ENCODE measurements at places on chromosomes 5 and 9.

DNA sequence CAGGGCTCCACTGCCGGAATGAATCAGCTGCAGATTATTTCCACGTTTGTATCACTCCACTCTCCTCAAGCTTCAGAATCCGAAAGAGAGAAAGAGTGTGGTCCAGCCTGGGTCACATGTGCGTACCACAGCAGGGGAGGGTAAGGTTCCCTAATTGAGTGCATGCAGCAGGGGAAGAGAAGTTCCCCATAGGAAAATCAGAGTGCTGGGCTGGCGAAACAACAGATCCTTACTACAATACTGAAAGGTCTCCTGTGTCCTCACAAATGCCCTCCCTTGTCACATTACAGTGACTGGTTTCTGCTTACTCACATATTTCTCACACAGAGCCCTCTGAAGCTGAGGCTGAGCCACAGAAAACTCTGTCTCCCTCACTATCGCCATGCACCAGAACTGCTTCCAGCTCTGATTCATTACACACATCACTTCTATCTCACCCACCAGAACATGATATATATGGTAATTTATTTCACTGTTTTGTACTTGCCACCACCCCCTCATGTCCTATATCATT, 532.2 kb upstream of the TUSC1 start:
- DNase-seq = no peak

DNA sequence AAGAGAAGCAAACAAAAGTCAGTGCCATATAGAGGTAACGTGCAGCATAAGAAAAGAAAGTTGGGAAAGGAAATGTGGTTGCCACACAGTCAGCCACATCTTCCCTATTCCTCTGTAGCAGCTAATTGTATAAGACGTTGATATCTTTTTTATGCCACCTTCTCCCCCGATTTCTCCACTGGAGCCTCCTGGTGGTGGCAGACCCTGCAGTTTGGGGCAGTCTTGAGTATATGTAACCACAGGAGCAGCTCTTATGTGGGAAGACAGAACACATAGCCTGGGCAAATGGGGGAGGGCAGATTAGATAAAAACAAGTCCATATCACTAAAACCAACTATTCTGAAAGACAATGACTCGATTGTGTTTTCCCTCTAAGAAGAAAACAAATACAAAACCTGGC, 99.7 kb downstream of the PLCXD3 start:
- no peak for DNase-seq

DNA sequence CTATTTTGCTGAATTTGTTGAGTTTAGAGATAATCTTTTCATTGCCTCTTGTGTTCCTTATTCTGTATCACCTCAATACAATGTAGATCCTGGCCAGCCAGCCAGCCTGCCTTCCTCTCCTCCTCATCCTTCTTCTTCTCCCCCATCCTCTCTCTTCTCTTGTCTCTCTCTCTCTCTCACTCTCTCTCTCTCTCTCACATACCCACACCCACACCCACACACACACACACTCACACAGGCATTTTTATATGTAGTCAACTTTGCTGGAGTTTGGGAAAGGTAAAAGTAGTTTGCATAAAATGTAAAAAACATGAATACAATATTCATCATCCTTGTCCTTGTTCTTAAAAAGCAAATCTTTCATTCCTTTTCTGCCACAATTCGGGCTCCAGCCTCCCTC, 60.5 kb downstream of the ZFAND5 start:
- DNase-seq = no peak

DNA sequence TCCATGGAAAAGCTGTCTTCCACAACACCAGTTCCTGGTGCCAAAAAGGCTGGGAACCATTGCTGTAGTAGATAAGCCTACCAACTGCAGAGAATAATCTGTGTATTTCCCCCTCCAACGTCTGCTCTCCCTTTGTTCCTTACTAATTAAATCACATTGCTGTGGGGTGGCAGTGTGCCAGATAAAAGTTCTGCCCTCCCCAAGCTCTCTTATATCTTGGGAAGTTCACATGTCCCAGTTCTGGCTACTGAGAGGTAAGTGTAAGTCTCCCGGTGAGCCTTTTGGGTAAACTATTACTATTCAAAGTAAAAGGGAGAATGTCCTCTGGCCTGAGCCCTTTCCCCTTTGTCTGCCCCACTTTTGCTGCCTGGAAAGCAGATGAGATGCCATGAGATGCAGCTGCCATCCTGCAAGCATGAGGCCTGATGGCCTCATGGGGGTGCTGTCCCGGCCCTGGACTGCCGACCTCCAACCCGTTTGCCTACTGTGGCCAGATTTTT, 14.7 kb downstream of the ENC1 start:
- DNase-seq = no peak

DNA sequence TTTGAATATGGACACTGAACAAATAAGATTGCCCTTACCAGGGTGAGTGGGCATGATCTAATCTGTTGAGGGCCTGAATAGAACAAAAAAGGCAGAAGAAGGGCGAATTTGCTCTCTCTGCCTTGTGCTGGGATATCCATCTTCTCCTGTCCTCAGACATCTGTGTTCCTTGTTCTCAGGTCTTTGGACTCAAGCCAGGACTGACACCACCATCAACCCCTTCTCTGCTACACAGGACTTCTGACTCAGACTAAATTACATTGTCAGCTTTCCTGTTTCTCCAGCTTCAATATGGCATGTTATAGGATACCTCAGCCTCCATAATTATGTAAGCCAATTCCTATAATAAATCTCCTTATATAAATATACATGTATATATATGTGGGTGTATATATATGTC, 40.8 kb upstream of the SLCO6A1 start:
- no peak for DNase-seq

DNA sequence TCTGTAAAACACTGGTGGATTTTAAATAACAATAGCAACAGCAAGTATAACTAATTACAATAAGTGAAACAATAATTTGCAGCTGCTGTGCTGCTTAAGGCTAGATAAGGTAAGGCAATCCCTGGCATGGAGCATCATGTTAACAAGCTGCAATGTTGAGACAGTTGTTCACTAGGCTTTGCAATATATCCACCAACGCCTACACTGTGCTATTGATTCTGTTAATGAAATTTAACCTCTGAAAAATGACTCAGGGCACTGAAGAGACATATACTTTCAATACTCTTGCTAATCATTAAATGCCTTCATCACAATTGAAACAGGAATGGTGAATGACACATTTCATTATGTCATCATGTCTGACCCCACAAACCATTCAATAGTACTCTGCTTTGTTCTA, 255.0 kb downstream of the EFNA5 start:
- no peak for DNase-seq

DNA sequence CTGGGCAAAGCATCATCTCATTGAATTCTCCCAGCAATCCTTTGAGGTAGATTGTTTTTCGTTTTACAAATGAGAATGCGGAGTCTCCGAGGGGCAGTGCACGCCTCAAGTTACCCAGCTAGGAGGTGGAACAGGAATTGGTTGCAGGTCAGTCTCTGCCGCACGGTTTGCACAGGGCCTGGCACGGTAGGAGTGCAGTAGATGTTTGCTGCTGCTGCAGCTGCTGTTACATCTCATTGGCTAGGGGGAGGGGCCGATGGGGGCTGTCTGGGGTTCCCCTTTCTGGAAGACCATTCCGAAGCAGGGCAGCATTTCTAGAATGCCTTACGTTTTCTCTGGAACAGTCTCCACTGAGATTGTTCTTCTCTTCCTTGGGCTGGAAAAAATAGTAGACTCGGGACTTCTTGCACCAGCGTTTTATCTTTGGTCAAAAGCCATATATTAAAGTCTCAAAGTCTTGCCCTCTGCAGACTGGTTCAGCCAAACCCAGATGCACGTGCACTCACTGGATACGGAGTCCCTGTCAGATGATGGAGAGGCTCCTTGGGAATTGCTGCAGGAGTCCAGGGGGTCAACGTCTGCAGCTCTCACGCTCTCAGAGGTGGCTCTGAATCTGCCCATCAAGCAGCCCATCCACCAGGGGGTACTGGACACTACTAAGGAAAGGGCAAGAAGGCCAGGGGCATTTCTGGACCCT, 1.2 kb downstream of the USP20 start:
- no peak for DNase-seq

GRCh38 chr9:101446732-101447131, 11.2 kb upstream of the ALDOB start:
- DNase-seq = no peak

GRCh38 chr5:176547802-176548201, 1.3 kb upstream of the CDHR2 start:
- DNase-seq = peak; percentile 84

- peak; percentile 4 for DNase-seq
Observed at GRCh38 chr9:114910541-114910940, 19.9 kb downstream of the TNFSF8 start.

GRCh38 chr9:97866848-97867247, 13.8 kb downstream of the FOXE1 start:
- DNase-seq = no peak

DNA sequence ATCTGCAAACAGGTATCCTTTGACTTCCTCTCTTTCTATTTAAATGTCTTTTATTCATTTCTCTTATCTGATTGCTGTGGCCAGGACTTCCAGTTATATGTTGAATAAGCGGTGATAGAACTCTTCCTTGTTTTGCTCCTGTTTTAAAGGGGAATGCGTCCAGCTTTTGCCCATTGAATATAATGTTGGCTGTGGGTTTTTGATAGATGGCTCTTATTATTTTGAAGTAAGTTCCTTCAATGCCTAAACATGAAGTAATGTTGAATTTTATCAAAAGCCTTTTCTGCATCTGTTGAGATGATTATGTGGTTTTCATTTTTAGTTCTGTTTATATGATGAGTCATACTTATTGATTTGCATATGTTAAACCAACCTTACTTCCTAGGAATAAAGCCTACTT, 300.5 kb upstream of the CTNND2 start:
- DNase-seq = no peak

- no peak for DNase-seq
Observed at GRCh38 chr5:75558221-75558620, 46.5 kb downstream of the POLK start.

- peak; percentile 36 for DNase-seq
Observed at GRCh38 chr5:112668016-112668415, 69.7 kb upstream of the APC start.

- no peak for DNase-seq
Observed at GRCh38 chr5:100694100-100694499, 158.9 kb downstream of the FAM174A start.

DNA sequence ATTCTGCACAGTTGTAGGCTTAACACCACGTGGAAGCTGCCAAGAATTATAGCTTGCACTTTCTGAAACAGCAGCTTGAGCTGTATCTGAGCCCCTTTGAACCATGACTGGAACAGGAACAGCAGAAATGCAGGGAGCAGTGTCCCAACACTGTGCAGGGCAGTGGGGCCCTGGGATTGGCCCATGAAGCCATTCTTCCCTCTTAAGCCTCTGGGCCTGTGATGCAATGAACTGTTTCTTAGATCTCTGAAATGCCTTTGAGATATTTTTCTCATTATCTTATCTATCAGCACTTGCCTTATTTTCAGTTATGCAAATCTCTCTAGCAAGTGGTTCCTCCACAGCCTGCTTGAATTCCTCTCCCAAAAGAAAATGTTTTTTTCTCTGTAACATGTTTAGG, 87.0 kb upstream of the MTAP start:
- no peak for DNase-seq

DNA sequence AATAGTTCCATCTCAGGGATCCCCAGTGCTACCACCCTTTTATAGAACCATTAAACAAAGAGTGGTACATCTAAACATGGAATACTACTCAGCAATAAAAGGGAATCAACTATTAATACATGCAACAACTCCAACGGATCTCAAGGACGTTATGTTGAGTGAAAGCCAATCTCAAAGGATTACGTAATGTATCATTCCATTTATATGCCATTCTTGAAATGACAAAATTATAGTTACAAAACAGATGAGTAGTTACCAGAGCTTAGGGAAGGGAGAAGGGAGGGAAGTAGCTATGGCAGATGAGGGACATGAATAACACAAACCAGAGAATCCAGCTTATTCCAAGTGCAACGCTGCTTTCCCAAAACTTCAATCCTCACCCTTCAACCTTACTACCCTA, 69.5 kb downstream of the ACTL7B start:
- DNase-seq = no peak

- DNase-seq = no peak
Observed at GRCh38 chr9:91418215-91418610, 5.4 kb downstream of the NFIL3 start.

DNA sequence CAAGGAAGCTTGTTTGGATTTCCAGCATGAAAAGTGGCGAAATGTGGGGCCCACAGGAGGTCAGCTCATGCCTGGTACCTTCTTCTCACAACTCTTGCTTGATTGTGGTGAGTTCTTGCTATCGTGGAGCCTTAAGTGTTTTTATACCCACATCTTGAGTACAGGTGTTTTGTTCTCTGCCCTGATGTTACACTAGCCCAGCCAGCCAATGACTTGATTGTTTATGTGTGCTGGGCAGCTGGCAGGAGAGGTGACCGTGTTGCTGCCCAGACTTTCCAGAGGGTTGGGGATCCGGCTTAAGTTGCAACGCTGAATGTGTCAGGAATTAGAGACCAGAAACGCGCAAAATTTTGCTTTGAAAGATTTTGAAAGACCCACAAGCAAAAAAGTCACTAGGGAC, 24.0 kb upstream of the TPPP start:
- no peak for DNase-seq

- DNase-seq = no peak
Observed at GRCh38 chr5:52804981-52805380, 17.3 kb downstream of the ITGA1 start.

DNA sequence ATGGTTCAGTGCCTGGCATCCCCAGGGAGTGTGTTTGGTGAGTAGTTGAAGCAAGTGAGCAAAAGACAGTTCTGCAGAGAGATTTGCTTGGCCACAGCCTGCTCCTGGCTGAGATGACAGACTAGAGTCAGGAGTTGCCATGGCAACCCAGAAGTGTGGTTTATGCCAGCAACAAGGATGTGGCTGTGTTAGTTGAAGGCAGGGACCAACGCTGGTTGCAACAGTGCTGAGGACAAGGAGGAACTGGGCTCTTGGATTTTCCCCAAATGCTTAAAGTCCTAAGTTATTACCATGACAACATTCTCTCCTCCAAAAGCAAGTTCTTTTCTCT, 2.7 kb downstream of the NXNL2 start:
- DNase-seq = no peak

DNA sequence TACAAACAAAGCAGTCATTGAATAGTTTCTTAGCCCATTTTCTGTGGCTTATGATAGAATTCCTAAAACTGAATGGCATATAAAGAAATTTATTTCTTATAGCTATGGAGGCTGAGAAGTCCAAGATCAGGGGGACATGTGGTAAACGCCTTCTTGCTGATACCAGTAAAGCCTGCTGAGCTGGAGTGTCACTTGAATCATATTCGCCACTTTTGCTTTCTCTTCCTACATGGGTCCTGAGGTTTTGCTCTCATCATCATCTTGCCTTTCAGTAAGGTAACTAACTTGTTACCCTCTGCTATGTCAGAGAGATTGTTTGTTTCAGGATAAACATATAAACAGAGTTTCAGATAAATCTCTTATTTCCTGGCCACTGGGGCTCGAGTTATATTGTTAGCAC, 203.3 kb upstream of the DMRT1 start:
- no peak for DNase-seq

GRCh38 chr9:129394061-129394885, 216.2 kb upstream of the IER5L start:
- DNase-seq = no peak

DNA sequence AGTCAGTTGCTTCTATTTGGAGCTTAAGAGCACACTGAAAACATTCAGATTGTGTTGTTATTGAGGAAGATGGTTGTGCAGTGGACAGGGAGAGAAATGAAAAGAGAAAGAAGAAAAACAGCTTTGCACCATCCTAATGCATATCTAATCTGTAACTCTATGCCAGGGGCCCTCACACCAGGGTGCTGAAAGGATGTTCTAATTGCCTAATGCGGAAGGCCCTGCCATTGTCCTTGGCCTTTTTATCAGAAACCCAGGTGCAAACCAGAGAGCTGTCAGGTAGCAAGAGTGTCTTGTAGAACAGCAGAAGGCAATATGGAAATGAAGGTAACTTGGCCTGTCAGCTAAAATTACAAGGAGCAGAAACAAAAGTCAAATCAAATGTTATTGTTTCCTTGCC, 384.5 kb upstream of the PIK3R1 start:
- no peak for DNase-seq

Data from PC-9 (cell line).